MV-4-11 (cell line): ENCODE measurements at places on chromosomes 3 and 15.

DNA sequence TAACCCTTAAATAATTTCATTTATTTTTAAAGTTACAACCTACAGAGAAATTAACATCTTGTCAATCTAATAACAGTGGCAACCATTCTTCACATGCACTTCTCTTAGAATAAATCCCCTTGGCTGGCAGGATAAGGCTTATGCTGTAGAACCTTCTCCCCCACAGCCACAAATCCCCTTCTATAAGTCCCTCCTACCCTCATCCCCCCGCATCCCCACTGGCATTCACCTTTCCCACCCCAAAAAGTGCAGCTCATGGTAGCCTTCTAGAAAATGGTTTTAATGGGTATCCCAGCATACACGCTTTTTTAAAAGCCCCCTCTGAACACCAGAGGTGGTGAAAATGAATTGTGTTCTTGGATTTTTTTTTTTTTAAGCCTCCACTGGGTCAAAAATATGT, 49.2 kb downstream of the CAPN7 start:
- DNase-seq: no peak

DNA sequence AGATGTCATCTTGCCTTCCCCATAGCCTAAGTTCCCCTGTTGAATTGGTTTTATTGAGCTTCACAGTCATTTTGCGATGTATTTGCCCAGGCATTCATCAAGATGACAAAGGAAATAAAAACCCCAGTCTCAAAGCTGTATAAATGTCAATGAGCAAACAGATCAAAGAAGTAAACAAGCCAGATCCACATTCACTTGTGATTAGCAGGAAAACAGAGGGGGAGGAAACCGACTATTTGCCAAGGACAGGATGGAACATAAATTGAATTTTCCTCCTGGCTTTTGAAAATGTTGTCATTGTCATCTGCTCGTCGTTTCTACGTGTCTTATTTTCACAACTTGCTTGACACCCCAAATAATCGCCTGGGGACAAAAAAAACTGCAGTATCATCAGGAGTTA, 83.5 kb downstream of the SV2B start:
- no peak for DNase-seq

DNA sequence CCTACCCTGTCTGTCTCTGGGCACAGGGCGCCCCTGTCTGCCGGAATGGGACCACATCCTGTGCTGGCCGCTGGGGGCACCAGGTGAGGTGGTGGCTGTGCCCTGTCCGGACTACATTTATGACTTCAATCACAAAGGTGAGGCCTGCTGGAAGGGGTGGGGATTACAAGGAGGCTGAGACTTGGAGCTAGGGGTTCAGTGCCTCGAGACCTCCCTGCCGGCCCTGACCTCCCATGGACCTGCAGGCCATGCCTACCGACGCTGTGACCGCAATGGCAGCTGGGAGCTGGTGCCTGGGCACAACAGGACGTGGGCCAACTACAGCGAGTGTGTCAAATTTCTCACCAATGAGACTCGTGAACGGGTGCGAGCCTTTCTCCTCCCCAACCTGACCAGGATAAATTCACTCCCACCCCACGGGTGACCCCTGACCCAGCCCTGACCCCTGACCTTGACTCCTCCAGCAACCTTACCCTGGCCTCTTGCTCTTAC, 20.4 kb downstream of the PTH1R start:
- DNase-seq: no peak

DNA sequence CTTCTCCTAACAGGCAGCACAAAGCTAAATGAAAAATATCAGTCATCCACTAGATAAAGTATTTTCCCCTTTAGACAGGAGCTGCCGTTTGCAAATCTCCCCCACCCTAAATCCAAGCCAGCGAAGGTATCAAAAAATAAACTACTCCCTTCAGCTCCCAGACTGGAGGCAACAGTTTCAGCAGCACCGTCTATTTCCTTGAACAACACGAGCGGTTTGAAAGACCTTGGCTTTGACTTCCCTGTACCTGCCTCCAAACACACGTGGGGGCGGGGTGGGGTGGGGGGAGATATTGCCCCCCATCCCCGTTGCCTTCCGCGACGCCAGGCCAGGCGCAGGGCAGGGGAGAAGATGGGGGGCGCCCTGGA, 832 bp upstream of the CACNA1D start:
- DNase-seq: no peak

DNA sequence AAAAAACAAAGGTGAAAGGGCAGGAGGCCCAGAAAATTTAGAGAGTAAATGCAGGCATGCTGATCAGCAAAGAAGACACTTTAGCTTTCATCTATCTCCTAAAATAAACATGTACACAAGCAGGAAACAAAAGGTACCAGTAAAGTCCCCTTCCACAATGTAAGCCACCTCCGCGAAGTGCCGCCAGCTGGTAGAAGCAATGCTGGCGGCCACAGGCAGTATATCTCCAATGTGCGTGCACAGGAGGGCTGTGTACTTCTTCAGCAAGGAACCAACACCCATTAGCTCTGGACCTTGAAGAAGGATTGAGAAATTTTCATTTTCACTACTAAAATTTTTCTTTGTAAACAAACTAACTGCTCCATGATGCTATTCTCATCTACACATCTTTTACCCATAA, 75.4 kb downstream of the HERC2 start:
- DNase-seq: no peak

- DNase-seq: no peak
Observed at GRCh38 chr3:155416500-155417118, 123.1 kb upstream of the STRIT1 start.

DNA sequence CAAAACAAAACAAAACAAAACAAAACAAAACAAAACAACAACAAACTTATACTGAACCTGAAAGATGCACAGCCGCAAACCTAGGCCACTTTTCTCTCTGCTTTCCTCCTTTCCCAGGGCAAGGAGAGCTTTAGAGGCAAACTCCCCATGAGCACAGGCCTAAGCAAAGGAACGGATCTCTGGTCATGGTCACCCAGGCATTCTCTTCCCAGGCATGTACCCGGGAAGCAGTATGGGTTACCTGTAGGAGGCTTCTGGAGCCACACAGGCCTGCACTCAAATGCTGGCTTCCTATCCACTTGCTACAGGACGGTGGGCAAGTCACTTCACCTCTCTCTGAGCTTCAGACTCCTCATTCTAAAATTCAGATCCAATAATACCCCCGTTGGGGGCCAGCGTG, 171.8 kb downstream of the SMAD6 start:
- DNase-seq: no peak

GRCh38 chr15:44219073-44219472, 24.0 kb upstream of the FRMD5 start:
- DNase-seq: no peak

DNA sequence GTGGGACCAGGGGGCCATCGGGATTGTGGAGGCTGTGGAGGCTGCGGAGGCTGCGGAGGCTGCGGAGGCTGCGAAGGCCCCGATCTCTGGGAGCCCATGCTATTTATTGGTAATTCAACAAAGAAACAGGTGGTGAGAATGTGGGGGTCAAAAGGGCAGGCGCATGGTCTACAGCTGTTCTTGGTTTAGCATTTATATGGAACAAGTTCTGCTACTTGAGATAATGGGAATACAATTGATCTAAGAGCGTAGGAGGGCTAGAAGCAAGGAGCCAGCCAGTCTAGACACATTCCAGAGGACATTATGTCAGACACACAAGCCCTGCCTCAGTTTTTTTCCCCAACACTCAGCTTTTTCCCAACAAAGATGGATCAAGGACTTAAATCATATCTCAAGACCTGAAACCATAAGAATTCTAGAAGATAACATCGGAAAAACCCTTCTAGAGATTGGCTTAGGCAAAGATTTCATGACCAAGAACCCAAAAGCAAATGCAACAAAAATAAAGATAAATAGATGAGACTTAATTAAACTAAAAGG, 20.1 kb downstream of the C3orf80 start:
- DNase-seq: no peak
